Muscle of arm (tissue), 14 donors: ENCODE measurements at places on chromosomes 2 and 18. TPM values are rescaled to one million over a fixed set of nuclear protein-coding genes. Genes with fewer than 3 reads are reported as not detected.

SERPINB10 gene
- polyA plus RNA-seq, result 1.8 TPM

DNA sequence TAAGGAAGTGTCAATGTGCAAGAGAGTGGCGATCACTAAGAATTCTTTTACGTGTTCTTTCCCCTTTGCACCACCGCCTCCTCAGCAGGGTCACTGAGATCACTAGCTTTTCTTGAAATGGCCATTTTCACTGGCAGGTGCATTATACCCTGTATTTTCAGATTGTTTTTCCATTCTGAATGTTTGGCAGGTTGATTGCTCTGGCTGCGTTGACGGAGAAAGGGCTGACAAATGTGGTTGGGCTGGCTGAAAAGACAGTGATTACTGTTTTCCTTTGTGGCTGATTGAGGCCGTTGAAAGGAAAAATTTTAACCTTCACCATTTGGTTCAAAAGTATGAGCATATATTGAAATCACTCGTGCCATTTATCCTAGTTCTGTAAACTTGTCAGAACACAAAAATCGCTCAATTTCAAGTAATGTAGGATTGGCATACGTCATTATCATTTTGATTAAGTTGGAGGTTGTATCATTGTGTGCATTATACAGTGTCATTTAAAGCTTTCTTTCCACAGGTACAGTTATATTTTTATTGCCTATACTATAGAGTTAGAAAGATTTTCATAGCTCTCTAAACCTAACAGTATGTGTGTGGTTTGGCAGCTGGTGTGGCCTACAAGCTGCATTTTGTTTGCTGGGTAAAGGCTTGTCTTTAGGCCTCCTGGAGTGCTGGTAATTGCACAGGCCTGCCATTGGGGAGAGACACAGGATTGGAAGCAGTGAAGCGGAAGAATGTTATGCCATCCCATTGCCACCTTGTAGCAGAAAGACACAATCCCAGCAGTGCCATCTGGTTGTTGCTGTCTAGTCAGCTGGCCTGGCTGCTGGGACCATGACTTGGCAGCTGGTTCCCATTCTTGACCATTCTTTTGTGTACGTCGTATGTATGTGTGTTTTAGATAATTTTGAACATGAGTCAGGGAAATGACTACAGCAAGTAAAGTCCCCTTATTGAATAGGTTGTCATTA is 36.7 kb downstream of the DYNC1I2 start:
- DNase-seq, result peak; percentile 40

GRCh38 chr18:24919181-24919797 is 432.7 kb downstream of the ZNF521 start:
- no peak for DNase-seq

DNA sequence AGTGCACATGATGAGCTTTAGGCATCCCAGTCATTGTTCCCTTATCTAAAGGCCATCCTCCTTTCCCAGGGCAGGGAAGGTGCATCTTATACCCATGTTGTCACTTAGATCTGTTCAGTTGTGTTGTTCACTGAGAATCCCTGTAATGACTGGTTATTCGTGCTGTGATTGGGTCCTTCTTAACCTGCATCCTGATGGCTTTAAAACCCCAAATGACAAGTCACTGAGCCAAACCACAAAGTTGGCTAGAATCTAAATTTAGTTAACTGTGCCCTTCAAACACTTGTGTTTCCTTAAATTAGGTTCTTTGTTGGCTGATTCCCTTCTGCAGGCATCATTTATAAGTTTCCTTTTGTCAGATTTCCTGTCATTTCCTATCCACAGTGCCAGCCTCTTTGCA is 58.5 kb upstream of the SLC16A14 start:
- no peak for DNase-seq

DNA sequence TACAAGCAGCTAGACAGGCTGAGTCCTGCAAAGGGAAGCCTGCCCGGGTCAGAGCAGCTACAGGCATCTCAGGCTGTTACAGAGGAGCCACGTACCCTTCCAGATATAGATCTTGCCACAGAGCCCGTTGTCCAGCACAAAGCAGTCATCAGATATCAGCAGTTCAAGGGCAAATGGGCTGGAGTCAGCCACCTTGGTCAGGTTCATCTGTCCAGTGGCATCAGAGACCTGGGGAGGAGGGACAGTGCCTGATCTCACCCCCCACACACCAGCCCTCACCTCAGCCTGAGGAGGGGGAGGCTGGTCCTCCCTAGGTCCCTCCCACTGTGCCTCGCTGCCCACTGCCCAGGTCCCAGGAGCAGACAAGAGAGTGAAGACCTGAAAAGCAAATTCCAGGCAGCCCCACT is 12.2 kb downstream of the CAPG start:
- DNase-seq, result no peak
